ENCODE measurements at places on chromosomes 5 and 9.

GRCh38 chr9:16138561-16139491, 586.0 kb downstream of the CCDC171 start:
- no peak for DNase-seq

GRCh38 chr5:180069589-180070247, 1.8 kb downstream of the RNF130 start:
- DNase-seq = no peak

- no peak for DNase-seq
Observed at GRCh38 chr9:136944212-136944518, 373 bp downstream of the FBXW5 start.

DNA sequence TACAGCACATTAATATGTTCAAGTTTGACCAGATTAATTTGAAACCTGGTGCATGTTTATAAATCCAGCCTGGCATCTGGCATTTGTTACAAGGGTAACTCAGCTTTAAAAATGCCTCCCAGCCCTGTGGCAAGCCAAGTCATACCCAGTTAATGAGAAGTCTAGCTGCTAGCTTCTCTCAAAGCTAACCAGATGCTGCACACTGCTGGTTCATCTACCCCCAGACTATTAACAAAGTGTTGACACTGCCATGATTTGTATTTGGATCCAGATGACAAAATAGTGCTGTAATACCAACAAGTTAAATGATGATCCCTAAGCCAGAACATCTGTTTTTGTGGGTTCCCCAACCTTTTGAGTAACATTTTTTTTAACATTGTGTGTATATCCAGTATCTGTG, 573.7 kb upstream of the DAB2 start:
- no peak for DNase-seq

- DNase-seq = no peak
Observed at GRCh38 chr9:38092656-38093055, 23.6 kb upstream of the SHB start.

- no peak for DNase-seq
Observed at GRCh38 chr5:170126626-170127025, 20.9 kb downstream of the FOXI1 start.

- no peak for DNase-seq
Observed at GRCh38 chr5:42037379-42037932, 112.4 kb downstream of the FBXO4 start.

GRCh38 chr9:78397045-78397444, 100.1 kb downstream of the PSAT1 start:
- DNase-seq = no peak

- no peak for DNase-seq
Observed at GRCh38 chr5:55923865-55924500, 70.8 kb downstream of the IL6ST start.

- no peak for DNase-seq
Observed at GRCh38 chr9:127739614-127740330, 4.7 kb upstream of the TOR2A start.

GRCh38 chr9:126338945-126339344, 12.3 kb downstream of the MVB12B start:
- DNase-seq = no peak

- DNase-seq = no peak
Observed at GRCh38 chr9:106708475-106709146, 154.4 kb upstream of the ZNF462 start.

DNA sequence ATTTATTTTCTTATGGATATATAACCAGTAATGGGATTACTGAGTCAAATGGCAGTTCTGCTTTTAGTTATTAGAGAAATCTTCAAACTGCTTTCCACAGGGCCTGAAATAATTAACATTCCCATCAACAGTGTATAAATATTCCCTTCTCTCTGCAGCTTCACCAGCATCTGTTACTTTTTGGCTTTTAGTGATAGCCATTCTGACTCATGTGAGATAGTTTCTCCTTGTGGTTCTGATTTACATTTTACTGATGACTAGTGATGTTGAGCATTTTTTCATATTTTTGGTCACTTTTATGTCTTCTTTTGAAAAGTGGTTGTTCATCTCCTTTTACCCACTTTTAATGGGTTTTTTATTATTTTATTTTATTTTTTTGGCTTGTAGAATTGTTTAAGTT, 1290.3 kb upstream of the CDH9 start:
- DNase-seq = no peak

DNA sequence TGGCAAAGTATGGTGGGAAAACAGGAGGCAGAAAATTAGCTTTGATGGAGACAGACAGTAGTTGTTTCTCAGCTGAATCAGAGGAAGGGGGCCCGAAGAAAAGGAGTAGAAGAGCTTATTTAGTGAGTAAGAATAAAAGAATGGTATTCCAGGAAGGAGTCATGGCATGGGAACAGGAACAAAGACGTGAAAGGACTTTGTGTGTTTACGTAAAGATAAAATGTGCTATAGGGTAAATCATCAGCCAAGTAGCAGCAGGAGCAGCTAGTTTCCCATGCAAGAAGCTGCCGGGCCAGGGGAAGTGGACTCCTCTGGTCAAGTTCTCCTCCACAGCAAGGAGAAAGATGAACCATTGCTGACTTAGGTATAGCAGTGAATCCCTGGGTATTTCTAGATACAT, 454.5 kb downstream of the HINT1 start:
- DNase-seq = no peak

- DNase-seq = no peak
Observed at GRCh38 chr5:132378580-132378979, 9.1 kb downstream of the SLC22A5 start.

GRCh38 chr9:108889649-108890067, 27.6 kb downstream of the ACTL7A start:
- no peak for DNase-seq

DNA sequence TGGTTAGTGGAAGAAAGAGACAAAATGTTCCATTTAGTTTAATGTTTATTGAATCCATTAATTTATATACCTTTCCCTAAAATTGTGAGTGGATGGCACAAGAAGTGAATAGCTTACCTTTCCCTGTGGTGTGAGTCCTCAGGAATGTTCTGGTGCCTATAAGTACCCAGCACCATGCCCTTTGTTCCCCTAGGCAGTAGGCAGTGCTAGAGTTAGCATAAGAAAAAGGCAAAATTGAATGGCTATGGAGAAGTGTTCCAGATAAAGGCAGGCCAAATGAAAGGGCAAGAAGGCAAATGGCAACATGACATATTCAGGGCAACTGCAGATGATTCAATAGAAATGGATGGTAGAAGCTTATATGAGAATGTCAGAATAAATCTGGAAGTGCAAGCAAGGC, 370.8 kb upstream of the PTGER4 start:
- no peak for DNase-seq

- no peak for DNase-seq
Observed at GRCh38 chr5:135337064-135337463, 62.0 kb downstream of the MACROH2A1 start.

Measured in stimulated activated CD8-positive, alpha-beta memory T cell treated with anti-CD3 and anti-CD28 coated beads, Interleukin-15, amount 100 ng/mL, for 48 hours (primary cell).